ENCODE measurements at places on chromosomes 2 and 18.

DNA sequence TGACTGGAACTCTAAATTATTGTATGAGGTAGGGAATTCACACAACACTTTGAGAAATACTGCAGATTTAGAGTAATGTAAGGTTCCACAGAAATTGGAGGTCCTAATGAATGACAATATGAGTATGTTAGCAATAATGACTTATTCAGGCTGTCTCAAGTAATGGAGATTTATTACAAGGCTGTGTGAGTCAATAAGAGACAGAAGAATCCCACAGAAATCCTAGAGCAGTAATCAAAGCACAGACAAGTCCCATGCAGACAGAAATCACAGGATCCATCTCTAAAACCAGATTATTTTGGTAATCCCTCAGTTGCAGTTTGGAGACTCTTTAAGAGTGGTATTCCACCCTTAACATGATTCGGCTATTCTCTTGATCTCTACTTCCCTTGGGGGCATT is 83.6 kb downstream of the FAM161A start:
- no peak for DNase-seq

DNA sequence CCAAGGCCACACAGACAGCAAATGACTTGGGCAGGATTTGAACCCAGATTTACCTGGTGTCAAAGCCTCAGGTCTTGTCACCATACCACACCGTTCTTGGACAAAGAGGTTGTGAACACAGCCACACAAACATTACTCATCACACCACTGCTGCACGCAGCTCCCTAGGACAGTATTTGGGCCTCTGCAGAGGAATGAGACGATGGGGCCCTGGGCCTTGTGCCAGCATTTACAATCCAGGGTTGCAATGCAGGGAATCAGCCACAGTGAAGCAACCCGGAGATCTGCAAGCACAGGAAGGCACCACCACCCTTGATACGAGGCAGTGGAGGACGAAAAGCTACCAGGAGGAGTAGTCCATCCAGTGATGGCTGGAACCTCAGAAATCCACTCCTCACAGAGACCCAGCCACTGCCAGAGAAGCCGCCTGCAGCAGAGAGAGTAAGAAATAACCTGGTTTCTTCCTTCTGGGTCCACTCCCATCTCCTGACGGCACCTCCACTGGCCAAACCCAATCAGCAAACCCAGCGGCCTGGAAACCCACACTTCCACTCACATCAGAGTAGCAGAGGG is 3.7 kb upstream of the MTCL1 start:
- no peak for DNase-seq

DNA sequence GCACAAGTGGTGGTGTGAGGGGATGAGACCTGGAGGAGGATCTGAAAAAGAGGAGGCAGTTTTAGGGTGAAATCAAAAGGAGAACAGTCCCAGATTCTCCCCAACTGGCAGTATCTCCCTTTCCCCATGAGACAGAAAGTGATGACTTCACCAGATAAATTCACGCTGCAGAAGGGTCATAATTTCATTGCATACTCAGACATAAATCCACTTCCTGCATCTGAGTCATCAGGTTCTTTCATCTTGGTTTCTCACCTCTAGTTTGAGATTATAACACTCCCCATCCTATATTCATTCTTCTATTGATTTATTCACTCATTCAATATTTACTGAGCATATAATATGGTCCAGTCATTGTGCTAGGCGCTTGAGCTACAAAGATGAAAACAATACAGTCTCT is 64.7 kb downstream of the CCDC148 start:
- no peak for DNase-seq

GRCh38 chr2:58890865-58891525 is 649.9 kb upstream of the FANCL start:
- no peak for DNase-seq

DNA sequence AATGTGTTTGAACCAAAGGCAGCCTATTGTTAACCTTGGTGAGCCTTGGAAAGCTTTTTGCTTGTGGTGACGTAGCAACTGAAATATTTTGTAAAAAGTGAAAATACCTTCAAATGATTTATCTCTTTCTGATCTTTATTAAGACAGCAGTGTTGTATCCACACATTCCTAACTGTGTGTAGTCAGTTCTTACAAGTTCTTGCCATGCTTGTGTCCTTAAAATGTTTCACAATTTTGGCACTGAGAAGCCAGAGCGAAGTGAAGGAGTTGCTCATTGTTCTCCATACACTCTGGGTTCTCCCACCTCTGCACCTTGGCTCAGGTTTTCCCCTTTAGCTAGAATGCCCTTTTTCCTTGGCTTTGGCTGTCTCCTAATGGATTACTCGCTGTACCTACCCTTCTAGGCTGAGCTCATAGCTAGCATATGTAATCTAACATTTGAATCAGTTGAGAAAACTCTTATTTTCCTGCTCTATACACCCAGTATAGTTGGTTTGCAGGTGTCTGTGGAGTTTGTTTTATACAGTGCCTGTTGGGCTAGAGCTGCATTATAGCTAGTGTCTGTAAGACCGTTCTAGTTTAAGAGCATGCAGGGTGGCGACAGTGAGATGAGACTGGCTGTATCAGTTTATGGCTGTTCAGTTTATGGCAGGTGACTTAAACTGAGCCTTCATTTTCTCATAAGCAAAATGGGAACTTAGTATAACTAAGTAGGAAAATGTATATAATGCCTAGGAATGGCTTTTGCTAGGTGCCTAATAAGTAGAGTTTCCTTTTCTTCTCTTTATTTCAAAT is 45.5 kb downstream of the FMNL2 start:
- no peak for DNase-seq

DNA sequence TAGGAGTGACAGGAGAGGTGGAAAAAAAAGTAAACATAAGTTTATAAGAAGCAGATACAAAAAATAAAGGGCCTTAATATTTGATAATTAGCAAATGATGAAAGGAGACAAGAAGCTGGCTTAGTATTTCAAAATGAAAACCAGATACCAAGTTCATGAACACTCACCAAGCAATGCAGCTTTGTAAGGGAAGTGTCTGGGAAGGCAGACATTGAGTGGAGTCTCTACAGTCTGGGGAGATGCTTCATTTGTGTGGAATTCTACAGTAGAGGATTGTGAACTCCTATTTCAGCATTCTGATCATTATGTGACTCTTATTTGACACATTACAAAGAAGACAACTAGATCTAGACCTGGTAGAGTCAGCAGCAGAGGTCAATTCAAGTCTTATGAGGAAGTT is 1072.7 kb downstream of the DSC3 start:
- DNase-seq: no peak

- DNase-seq: no peak
Measured at GRCh38 chr18:8081872-8082553, 514.9 kb downstream of the PTPRM start.

DNA sequence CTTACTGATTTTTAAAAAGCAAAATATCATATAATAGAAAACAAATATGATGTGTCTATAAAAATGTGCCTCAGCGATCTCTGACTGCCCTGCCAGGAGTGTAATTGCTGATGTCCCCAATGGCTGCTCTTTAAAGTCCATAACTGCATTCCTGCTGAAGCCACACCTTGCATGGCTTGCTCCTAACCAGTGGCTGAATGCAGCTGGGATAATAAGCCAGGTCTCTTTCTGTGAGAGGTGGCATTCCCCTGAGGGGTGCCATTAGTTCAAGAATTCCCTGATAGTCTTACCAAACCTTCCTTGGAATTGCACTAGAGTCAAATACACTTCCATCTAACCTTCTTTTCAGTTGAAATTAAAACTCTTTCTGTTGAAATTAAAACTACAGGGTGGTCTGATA is 125.8 kb upstream of the ZNF804A start:
- no peak for DNase-seq

DNA sequence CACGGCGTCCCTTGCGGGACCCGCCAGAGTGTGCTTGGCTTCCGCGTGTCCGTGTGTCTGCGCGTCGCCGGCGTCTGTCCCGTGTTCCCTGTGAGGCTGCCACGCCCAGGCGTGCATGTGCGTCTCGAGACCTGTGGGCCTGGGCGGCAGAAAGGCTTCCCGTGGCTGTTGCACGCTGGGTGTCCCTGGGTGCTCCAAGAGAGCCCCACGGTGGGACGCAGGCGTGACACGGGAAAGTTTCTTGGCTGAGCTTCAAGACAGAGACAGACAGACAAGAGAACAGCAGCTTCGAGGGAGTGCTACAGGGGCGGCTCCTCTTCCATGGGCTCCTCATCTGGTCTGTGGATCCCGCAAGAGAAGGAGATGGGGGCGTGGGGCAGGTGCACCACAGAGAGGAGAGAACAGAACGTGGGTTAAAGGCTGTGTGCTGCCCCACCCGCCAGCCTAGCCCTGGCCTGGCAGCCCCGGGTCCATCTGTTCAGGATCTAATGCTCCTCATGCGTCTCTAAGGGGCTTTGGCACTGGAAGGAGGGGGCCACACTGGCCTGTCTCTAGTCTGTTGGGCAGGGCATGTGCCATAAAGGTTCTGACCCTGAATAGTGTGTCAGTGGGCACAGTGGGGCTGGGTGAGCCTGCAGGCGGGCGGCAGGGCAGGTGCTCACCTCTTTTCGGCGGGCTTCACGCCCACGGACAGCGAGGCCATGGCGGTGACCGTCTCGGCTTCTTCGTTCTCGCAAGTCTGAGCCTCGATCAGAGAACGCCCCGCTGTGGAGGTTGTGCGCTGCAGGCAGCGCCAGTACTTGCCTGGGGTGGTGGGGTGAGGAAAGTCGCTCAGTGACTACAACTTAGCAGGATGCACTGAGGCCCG is 205.1 kb downstream of the TWIST2 start:
- DNase-seq: no peak

- no peak for DNase-seq
Measured at GRCh38 chr2:40556739-40557138, 104.8 kb upstream of the SLC8A1 start.

GRCh38 chr2:24886691-24887304 is 33.2 kb downstream of the ADCY3 start:
- no peak for DNase-seq

DNA sequence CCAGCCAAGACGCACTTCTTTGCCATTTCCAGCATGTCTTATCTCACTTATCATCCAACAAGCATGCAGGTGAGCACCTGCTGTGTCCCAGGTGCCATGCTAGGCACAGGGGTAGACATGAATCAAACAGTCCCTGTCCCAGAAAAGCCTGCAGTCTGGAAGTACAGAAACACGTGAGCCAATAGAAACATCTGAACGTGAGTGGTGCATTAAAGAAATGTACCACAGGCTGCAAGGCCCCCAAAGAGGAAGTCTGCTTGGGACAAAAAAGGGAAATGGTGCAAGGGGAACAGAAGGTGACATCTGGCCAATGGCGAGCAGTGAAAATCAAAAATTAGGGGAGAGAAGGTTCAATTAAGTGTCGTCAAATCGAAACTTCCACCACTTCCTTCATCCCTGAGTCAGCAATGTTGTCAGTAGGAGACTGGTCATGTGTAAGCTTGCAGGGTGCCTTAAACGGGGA is 17.6 kb upstream of the TMEM247 start:
- DNase-seq: no peak

GRCh38 chr2:230601510-230601909 is 111.1 kb upstream of the CAB39 start:
- DNase-seq: no peak

DNA sequence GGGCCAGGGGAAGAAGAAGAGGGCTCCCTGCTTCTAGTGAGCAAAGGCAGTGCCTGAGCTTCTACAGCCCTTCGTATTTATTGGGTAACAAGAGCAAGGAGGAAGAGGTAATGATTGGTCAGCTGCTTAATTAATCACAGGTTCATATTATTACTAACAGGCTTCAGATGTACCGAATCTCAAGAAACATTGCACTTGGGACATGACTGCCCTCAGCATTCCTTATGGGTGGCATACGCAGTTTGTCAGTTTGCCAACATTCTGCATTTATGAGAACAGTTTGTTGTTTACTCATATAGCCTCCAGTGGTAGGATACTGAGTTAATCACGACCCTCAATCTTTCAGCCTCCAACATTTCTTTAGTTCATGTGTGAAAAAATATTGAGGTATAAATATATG is 84.5 kb downstream of the HIBCH start:
- no peak for DNase-seq

DNA sequence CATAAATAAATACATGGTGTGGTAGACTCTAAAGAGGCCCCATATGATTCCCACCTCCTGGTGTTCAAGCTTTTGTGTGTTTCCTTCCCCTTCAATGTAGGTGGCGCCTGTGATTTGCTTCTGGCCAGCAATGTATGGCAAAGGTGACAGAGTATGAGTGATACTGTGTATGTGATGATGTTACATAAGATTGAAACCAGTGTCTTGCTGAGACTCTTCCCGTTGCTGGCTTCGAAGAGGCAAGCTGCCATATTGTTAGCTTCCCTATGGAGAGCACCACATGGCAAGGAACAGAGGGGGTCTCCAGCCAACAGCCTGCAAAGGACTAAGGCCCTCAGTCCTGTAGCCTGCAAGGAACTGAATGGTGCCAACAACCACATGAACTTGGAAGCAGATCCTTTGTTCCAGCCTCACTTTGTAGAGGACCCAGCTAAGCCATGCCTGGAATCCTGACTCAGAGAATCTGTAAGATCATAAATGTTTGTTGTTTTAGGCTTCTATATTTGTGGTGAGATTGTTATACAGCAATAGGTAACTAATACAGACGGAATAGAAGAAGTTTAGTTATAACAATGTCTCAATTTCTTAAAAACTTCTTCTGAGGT is 1.7 kb upstream of the SMAD4 start:
- no peak for DNase-seq

GRCh38 chr18:67590571-67591141 is 74.1 kb upstream of the DSEL start:
- no peak for DNase-seq

GRCh38 chr2:113840518-113840917 is 49.4 kb upstream of the ACTR3 start:
- no peak for DNase-seq

DNA sequence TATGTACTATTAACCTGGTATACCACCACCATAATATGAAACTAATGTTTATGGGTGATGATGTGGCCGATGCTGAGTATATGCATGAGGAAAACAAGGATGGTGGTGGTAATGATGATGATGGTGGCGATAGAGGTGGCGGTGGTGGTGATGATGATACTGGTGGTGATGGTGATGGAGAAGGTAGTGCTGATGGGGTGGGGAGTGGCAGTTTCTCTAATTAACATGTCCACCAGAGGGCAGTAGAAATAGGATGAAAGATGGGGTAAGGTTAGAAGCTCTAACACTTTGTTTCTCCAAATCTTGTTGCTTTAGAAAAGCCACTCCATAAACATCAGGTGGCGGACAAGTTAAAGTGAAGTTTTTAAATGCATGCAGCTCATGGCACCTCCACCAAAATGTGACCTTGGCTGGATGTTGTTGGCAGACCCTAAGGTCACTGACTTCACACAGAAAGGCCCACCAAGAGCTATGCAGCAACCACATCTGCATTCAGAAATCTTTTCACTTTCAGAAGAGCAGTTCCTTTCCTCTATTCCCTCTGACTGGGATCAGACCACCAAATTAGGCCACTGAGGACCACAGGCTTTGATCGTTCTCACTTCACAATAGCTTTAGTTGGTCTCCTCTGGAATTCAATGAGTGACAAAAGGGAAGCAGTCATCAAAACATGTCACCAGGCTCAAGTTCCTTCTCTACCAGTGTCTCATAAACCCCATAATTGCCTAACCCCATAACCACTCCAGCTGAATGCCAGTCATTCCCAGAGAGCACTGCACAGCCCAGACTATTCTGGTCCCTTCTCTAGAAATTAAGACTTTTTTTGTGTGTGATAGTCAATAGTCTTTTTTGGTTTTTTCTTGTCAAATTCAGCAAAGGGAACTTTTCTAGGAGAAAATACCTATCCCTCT is 7.5 kb upstream of the BCL11A start:
- DNase-seq: no peak
